Left renal cortex interstitium (tissue), 4 donors: ENCODE measurements at places on chromosomes 7 and 10.

- DNase-seq = no peak
Measured at GRCh38 chr7:77811516-77812289, 13.1 kb downstream of the PHTF2 start.

DNA sequence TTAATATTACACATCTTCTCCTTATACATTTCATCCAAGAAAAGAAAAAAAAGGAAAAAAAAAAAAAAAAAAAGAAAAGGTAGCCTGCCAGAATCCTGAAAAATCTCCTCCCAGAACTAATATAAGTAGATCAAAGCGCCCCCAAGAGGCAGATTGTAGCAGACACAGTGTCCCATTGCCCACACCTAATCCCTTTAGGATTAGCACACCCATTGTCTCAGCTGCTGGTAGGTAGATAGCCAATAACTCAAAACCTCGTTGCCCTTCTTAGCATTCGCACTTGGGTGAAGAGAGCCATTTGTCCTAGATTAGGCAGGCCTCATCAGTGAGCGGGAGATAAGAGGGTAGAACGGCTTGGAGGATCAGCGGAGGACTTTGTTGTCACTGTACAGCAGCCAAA is 100.2 kb upstream of the SORCS1 start:
- no peak for DNase-seq

GRCh38 chr7:86937363-86937878 is 122.0 kb downstream of the ELAPOR2 start:
- DNase-seq = no peak

DNA sequence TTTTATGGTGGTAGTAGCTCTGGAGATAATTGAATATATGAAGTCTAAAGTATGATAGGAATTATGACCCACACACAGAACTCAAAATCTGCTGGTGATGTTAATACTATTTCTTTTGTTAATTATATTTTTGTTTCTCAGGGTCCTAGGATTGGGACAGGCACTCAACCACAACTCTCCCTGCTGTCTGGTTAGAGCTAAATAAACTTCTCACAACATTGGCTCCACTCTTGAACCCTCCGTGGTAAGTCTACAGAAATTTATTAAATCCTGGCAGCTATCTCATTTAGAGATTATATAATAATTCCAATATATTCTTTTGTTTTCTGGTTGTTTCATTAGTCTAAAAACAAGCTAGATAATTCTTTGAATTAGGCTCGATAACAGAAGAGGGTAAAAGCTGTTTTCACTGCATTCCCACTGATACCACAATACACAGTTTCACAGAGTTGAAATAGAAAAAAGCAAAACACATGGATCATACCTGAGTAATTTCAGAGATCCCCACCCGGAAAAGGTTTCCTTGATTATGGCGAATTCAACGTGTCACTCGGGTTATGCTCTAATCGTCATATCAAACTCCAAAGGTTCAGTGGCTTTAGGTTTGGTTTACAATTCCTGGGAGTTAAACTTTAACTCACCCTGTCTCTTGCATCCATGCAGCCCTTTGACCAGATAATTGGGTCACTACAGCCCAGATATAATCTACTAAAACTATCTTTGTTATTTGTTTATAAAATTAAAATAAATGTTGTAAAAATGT is at the start of gene A1CF:
Gene A1CF, minus strand, starts transcription at position 531 of the 763 bp plus-strand sequence. CDS start 25,687 bp downstream, outside the sequence.
- no peak for DNase-seq

GRCh38 chr10:124742413-124743190 is 1.6 kb downstream of the FAM53B start:
- DNase-seq = no peak

DNA sequence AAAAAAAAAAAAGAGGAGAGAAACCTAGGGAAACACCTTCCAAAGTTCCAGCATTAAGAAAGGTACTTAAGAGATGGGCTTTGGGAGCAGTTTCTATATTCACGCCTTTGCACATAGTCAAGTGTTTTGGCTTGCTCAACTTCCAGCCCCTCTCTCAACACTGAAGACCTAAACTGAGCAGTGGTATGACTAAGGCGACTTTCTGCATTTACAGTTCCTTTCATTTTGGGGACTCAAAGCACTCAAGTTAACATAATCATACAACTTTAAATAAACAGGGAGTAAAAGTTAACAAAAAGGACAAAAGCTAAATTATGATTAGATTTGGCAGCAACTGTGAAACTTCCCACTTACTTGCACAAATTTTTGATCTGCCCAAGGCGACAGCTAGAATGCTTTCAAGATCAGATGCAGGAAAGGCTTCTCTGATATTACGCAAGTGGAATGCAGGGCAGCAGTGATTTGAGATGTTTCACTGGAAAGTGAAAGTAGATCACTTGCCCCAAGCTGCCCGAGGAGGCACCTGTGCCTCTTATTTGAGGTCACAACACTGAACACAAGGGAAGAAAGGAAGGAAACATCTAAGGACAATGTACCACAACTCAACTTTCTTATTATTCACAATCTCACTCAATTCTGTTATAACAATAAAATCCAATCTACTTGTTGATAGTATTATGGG is 199.5 kb downstream of the SKAP2 start:
- DNase-seq = no peak
